Aorta (tissue), 5 donors: ENCODE measurements at places on chromosomes 16 and 17. TPM values are rescaled to one million over a fixed set of nuclear protein-coding genes. Genes with fewer than 3 reads are reported as not detected.

Gene RAB37
- 1.5 TPM for polyA plus RNA-seq

Gene GPRC5B
- polyA plus RNA-seq, result 1.8 TPM

Gene IQCK
- 6.4 TPM for polyA plus RNA-seq

Gene ABCC3
- 145 TPM for polyA plus RNA-seq

Gene TP53TG3C
- not detected for polyA plus RNA-seq

Gene TNFSF13
- 26.4 TPM for polyA plus RNA-seq

Gene AXIN2
- 10.1 TPM for polyA plus RNA-seq

Gene CCL18
- 0.64 TPM for polyA plus RNA-seq

Gene IKZF3
- 0.75 TPM for polyA plus RNA-seq

Gene RGS9
- polyA plus RNA-seq, result 0.75 TPM

Gene RAD51C
- 20.0 TPM for polyA plus RNA-seq

Gene TOX3
- polyA plus RNA-seq, result 1.3 TPM

Gene WFIKKN2
- not detected for polyA plus RNA-seq

Gene ADAM11
- polyA plus RNA-seq, result 1.6 TPM

Gene VMO1
- 1.5 TPM for polyA plus RNA-seq

Gene ZNF423
- polyA plus RNA-seq, result 7.6 TPM

Gene ODAD4
- 3.8 TPM for polyA plus RNA-seq

Gene RDM1
- polyA plus RNA-seq, result not detected

Gene HSD11B2
- polyA plus RNA-seq, result 13.3 TPM

Gene SLC16A6
- polyA plus RNA-seq, result 0.38 TPM
